Body of pancreas (tissue), 4 donors: ENCODE measurements at places on chromosomes 16 and 17.
A peak's percentile ranks its signal among the peaks of the same experiment; 100 is the strongest.

DNA sequence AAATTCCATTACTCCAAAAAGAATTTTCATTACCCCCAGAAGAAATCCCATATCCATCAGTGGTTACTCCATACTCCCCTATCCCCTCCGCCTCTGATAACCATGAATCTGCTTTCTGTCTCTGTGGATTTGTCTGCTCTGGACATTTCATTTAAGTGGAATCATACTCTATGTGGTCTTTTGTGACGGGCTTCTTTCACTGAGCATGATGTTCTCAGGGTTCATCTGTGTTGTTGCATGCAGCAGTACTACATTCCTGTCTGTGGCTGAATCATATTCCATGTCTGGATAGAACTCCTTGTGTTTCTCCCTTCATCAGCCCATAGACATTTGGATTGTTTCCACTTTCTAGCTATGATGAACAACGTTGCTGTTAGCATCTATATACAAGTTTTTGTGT lies 59.5 kb upstream of the IRX3 start:
- DNase-seq, result no peak
- H3K4me1 ChIP-seq, result no peaks in the 10 kb centered on the region
- H3K27me3 ChIP-seq, result no peaks in the 10 kb centered on the region
- H3K4me3 ChIP-seq, result no peak overlapping the region

- H3K4me3 ChIP-seq, result no peak overlapping the region
- H3K4me1 ChIP-seq, result peaks cover 36% of the 10 kb centered on the region
- H3K36me3 ChIP-seq, result no peaks in the 10 kb centered on the region
- DNase-seq, result no peak
- no peaks in the 10 kb centered on the region for H3K27me3 ChIP-seq
- no peak overlapping the region for H3K27ac ChIP-seq
Observed at GRCh38 chr17:19671433-19671832, 22.9 kb downstream of the ALDH3A2 start.

DNA sequence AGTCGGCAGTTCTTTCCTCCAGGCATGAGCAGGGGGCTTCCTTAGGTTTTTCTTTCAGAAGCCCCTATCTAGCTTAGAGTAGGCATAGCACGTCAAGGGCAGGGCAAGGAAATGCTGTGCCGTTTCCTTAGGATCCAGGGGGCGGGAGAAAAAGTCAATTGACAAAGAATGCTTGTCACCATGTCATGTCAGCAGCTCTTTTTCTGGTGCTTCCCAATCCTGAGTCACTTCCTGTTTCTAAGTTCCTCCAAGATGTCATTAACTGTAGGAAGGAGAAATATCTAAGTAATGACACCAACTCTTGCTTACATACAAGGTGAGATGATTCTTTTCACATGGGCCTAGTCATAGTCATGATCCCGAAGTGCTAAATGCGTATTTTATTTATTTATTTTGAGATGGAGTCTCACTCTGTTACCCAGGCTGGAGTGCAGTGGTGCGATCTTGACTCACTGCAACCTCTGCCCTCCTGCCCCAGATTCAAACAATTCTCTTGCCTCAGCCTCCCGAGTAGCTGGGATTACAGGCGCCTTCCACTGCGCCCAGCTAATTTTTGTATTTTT lies 35.2 kb downstream of the GJC1 start:
- H3K4me1 ChIP-seq, result no peaks in the 10 kb centered on the region
- no peaks in the 10 kb centered on the region for H3K27me3 ChIP-seq
- H3K36me3 ChIP-seq, result no peaks in the 10 kb centered on the region
- no peak overlapping the region for H3K27ac ChIP-seq
- H3K4me3 ChIP-seq, result no peak overlapping the region
- DNase-seq, result no peak

GRCh38 chr17:43315369-43315768 lies 81.6 kb upstream of the RNU2-1 start:
- H3K4me3 ChIP-seq, result no peak overlapping the region
- H3K27ac ChIP-seq, result no peak overlapping the region
- DNase-seq, result no peak
- no peaks in the 10 kb centered on the region for H3K4me1 ChIP-seq
- H3K27me3 ChIP-seq, result no peaks in the 10 kb centered on the region

DNA sequence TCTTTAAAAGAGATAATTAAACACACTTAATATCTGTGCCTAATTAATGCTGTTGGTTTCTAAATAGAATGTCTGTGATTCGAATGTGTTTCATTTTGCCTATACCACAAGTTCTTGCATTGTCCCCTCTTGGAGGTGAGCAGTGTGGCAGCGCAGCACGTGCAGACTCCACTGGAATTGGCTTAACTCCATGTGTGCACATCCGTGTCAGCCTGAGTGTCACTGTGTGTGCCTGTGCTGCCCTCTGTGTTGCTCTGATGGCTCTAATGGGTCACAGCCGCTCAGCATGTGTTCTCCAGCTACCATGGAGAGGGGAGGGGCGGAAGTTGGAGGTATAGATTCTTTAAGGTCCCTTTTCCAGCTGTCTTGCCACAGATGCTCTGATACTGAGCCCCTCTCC lies 226.6 kb downstream of the SPECC1 start:
- H3K36me3 ChIP-seq, result no peaks in the 10 kb centered on the region
- no peaks in the 10 kb centered on the region for H3K4me1 ChIP-seq

GRCh38 chr17:7878234-7878633 lies 10.4 kb upstream of the CHD3 start:
- H3K27ac ChIP-seq, result no peak overlapping the region
- no peak for DNase-seq
- no peaks in the 10 kb centered on the region for H3K27me3 ChIP-seq
- H3K4me1 ChIP-seq, result peaks cover 5% of the 10 kb centered on the region
- peaks cover 3% of the 10 kb centered on the region for H3K36me3 ChIP-seq

DNA sequence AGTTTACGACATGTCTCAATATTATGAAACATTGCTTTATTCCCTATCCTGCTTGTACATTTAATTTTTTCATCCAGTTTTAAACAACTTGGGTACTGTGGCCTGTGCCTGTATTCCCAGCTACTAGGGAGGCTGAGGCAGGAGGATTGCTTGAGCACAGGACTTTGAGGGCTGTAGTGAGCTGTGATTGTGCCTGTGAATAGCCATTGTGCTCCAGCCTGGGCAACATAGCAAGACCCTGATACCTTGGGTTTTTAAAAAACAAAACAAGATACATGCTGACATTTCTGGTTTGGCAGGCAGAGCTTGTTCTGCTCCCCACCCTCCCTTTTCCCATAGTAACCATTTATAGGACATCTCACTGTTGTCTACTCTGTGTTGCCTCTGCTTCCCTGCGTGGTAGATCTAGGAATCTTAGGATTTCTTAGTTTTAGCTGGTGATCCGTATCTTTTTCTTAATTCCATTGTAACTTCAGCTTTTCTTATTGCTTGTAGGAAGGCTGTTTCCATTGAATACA lies 35.6 kb downstream of the TENT4B start:
- no peak overlapping the region for H3K4me3 ChIP-seq
- peaks cover 50% of the 10 kb centered on the region for H3K4me1 ChIP-seq
- H3K27me3 ChIP-seq, result no peaks in the 10 kb centered on the region
- no peaks in the 10 kb centered on the region for H3K36me3 ChIP-seq
- DNase-seq, result no peak

DNA sequence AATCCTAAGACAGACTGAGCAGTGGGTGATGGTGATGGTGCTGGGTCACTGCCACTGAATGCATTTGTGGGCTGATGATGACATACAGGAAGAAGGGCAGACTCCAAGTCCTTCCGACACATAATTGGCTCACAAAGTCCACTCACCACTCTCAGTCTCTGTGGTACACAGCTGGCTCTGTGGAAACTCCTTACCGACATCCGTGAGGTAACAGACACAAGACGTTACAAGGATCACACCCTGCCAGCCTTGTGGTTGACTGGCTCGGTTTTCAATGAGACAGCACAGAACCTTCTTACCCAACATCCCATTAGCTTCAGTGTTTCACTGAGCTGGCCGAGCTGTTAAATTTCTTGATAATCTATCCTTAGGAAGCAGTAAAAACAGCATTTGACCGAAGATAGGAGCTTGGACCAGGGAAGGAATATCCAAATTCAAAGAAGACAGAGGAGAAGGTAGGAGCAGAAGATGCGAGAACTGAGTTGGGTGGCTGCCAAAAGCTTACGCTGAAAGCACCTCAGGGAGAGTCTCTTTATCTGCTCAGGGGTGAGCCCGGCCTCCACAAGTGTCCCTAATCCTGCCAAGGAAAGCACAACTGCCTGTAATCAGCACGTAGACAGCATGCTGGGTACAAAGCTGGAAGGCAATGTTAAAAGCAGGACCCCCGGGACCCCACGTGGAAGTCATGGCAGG lies 5.5 kb upstream of the MXRA7 start:
- peaks cover 19% of the 10 kb centered on the region for H3K4me1 ChIP-seq
- H3K27me3 ChIP-seq, result no peaks in the 10 kb centered on the region
- H3K27ac ChIP-seq, result peak overlapping the region; percentile 8
- no peak overlapping the region for H3K4me3 ChIP-seq
- peaks cover 15% of the 10 kb centered on the region for H3K36me3 ChIP-seq
- DNase-seq, result peak; percentile 70

GRCh38 chr17:7496470-7497183 lies 12.5 kb downstream of the POLR2A start:
- H3K4me3 ChIP-seq, result no peak overlapping the region
- peaks cover 5% of the 10 kb centered on the region for H3K4me1 ChIP-seq
- DNase-seq, result no peak
- no peaks in the 10 kb centered on the region for H3K27me3 ChIP-seq
- H3K36me3 ChIP-seq, result peaks cover 44% of the 10 kb centered on the region
- H3K27ac ChIP-seq, result no peak overlapping the region

DNA sequence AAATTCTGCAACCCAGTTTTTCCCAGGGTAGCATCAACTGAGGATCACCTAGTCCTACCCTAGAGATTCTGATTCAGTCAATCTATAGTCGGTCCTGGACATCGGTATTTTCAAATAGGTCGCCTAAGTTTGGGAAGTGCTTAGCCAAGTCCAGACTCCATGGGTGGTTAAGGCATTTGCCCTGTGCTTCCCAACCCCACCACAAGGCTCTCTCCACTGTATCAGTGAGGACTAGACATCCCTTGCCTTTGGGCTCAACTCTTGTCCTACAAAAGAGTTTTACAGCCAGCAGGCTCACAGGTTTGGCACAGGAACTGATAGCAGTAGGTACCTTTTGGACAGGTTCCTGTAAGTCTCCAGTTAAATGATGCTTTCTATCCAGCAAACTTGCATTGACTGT lies 13.8 kb downstream of the HYDIN start:
- H3K4me3 ChIP-seq, result no peak overlapping the region
- no peak overlapping the region for H3K27ac ChIP-seq
- H3K27me3 ChIP-seq, result no peaks in the 10 kb centered on the region

- no peaks in the 10 kb centered on the region for H3K36me3 ChIP-seq
- no peak overlapping the region for H3K27ac ChIP-seq
- H3K4me3 ChIP-seq, result no peak overlapping the region
- H3K4me1 ChIP-seq, result peaks cover 26% of the 10 kb centered on the region
- no peaks in the 10 kb centered on the region for H3K27me3 ChIP-seq
Observed at GRCh38 chr16:2270588-2271470, 2.9 kb upstream of the RNPS1 start.

DNA sequence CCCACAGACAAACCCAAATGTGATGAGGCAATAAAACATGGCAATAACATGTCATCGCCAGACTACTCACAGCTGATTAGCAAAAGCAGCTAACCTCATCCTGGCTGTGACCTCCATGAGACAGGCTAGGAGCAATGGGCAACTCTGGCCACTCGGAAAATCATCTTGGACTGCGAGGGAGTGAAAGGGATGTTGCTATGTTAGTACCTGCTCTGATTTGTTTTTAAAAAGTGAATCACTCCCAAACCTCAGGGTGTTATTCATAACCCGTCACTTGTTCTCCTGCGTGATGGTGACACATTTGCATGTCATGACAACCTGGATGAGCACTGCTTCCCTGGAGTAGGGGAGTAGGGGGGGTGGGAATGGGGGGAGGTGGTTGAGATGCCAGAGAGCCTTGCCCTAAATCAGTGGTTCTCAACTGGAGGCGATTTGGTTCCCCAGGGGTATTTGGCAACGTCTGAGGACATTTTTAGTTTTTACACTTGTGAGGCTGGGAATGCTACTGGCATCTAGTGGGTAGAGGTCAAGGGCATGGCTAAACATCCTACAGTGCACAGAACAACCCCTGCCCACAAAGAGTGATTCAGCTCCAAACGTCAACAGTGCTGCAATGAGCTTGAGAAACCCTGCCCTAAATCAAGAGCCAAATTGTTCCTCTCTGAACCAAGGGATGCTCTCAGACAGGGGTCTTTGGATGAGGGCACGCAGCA lies 241.7 kb downstream of the SOX9 start:
- no peaks in the 10 kb centered on the region for H3K36me3 ChIP-seq
- H3K27me3 ChIP-seq, result no peaks in the 10 kb centered on the region
- H3K4me3 ChIP-seq, result no peak overlapping the region
